GM23248 (cell line): ENCODE measurements at places on chromosomes 7 and 10.
A peak's percentile ranks its signal among the peaks of the same experiment; 100 is the strongest.

DNA sequence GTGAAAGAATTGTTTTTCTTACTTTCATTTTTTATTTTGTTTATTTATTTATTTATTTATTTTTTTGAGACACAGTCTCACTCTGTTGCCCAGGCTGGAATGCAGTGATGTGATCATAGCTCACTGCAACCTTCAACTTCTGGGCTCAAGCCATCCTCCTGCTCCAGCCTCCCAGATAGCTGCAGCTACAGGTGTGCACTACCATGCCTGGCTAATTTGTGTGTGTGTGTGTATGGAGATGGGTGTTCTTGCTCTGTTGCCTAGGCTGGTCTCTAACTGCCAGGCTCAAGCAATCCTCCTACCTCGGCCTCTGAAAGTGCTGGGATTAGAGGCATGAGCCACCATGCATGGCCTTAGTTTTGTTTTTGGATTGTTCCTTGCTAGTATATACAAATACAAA, 55.4 kb upstream of the TRIM8 start:
- DNase-seq: no peak

- no peak for DNase-seq
These were observed 1612.5 kb downstream of the REEP3 start for GRCh38 chr10:65133652-65134051.

DNA sequence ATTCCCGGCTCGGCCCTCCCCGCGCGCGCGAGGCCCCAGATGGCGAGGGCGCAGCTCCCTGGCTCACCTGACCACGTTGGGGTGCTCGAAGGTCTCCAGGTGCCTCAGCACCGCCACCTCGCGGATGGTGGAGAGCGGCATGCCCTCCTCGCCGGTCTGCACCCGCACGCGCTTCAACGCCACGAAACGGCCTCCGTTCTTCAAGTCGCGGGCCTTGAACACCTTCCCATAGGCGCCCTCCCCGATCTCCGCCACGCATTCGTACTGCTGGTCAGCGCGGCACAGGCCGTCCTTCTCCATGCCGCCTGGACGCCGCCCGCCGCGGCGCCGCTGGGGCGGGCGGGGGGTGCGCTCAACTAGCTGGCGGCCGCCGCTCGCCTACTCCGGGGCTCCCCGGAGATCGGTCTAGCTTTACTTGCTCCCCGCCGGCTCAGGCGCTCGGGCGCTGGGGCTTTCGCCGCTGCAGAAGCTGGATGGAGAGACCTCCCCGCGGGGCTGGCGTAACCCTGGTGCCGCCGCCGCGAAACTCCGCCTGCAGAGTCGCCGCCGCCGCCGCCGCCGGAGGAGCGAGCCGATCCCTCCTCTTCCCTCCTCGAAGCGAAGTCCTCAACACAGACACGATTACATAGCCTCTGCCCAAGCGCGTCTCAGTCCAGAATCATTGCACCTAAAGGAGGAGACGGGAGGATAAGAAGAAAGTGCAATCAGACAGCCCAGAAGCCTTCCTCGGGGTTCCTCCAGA, 3.2 kb downstream of the CDK6 start:
- peak; percentile 88 for DNase-seq

DNA sequence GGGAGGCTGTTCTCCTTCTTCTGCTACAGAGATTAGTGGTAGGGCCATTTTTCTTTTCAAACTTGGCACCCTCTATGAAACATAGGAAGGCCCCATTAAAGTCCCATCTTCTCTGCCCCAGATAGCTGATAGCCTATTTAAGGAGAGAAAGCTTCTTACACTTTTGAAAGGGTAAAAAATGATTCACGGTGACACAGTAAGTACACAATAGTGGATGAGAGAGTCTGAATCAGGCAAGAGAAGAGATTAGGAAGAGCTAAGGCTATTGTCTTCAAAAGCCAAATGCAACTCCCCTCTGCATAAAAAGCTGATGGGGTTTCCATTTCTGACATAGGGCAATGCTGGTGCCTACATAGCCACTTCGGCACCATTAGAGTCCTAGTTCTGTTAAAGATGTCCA, 3.6 kb downstream of the INA start:
- DNase-seq: no peak

- no peak for DNase-seq
These were observed 62.4 kb upstream of the MKLN1 start for GRCh38 chr7:131265227-131265626.

DNA sequence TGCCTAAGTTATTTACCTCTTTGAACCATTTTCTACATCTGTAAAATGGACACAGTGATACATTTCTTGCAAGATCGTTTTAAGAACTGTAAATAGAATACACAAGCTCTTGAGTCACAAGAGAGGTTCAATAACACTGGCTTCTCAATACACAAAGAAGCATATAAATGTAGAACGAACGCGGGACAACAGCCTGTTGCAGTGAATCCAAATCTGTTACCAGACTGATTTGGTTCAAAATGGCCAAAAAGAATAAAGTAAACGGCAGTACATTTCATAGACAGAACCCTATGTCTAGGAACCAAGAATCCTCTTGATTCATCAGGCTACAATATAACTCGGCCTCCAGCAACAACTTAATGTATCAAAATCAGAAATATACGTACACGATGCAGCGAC, 701 bp downstream of the MTPAP start:
- DNase-seq: peak; percentile 33

DNA sequence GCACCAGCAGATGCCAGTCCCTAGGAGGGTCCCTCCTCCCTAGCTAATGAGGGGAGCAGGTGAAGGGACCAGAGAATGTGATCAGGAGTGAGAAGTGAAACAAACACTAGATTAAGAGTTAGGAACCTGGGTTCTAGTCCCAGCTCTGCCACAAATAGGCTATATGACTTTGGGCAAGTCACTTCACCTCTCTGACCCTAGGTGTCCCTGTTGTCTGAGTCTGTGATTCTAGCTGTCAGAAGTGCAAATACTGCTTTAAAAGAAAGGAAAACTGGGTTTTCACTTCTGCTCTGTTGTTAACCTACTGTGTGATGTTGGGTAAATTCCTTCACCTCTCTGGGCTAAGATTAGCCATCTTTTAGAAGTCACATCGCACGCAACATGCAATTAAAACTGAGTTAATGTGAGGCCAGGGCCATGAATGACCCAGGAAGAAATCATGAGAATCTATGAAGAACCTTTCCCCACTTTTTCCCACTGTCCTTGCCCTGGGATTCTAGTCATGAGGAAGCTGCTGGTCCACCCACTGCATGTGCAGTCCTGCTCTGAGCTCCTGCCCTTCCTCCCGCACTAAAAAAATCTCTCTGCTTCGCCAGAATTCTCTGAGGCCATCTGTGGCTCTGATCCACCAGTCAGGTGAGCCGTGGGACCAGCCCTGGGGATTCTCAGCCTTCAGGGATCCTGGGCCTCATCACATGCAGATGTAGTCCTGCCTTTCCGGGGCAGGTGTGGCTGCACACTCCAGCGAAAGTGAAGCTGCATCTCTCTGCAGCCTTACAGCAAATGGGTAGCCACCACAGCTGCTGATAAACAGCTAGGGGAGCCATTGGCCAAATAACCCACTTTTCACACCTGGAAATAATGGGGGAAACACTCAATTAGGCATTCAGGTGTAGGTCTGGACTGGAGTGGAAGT, 181.7 kb downstream of the PLXNA4 start:
- DNase-seq: peak; percentile 9

GRCh38 chr10:59362959-59363381, 621 bp upstream of the FAM13C start:
- DNase-seq: peak; percentile 77
